ENCODE measurements at places on chromosomes 1 and 21. TPM values are rescaled to one million over a fixed set of nuclear protein-coding genes. Genes with fewer than 3 reads are reported as not detected.

GRCh38 chr1:47184822-47185677 is 4.8 kb downstream of the PDZK1IP1 start:
- H3K36me3 ChIP-seq = no peaks in the 10 kb centered on the region
- H3K4me1 ChIP-seq = no peaks in the 10 kb centered on the region
- DNase-seq = no peak
- H3K27ac ChIP-seq = no peak overlapping the region
- H3K27me3 ChIP-seq = peaks cover 7% of the 10 kb centered on the region
- no peak overlapping the region for H3K4me3 ChIP-seq

- H3K36me3 ChIP-seq = no peaks in the 10 kb centered on the region
- H3K27ac ChIP-seq = no peak overlapping the region
- no peaks in the 10 kb centered on the region for H3K27me3 ChIP-seq
- no peak overlapping the region for H3K4me3 ChIP-seq
- DNase-seq = no peak
These were observed 213.8 kb downstream of the PLA2G4A start for GRCh38 chr1:187042538-187042937.

DNA sequence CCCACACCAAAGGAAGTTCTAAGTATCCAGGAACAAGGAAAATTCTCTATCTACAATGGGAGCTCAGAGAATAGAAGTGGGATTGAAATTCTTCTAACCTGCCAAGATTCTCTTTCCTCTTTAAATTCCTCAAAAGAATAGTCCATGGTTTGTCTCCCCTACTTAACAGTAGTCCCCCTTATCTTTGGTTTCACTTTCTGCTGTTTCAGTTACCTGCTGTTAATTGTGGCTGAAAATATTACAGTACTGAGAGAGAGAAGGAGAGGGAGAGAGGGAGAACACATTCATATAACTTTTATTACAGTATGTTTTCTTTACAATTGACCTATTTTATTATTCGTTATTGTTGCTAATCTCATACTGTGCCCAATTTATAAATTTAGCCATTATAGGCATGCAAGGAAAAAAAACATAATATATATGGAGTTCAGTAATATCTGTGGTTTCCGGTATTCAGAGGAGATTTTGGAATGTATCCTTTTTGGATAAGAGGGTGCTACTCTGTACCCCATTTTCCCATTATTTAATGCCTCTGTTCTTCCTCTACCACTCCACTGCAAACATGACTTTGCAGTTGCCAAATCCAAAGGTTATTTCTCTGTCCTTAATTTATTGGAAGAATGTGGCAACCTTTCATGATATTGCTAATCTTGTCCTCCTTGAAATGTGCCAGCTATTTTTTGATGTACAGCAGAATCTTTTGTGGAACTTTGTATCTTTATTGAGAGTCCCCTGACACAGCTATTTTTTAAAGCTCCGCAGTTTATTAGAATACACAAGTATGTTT is 68.0 kb downstream of the USP25 start:
- DNase-seq = no peak
- no peak overlapping the region for H3K27ac ChIP-seq
- H3K36me3 ChIP-seq = no peaks in the 10 kb centered on the region
- H3K27me3 ChIP-seq = no peaks in the 10 kb centered on the region

DNA sequence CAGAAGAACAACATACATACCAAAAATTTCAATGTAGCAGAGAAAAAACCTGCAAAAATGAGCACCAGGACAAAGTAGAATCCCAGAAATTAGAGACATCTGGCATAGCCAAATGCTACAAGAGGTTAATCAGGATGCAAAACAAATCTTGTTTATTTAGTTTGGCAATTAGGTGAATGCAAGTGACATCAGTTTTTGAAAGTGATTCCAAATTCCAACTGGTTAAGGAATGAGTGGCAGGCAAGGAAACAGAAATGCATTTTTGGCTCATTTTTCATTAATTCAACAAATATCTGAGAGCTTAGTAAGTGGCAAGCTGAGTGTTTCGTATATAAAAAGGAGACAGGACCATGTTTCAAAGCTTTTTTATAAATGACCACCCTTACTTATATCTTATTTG is 21.3 kb downstream of the SCAF4 start:
- peaks cover 2% of the 10 kb centered on the region for H3K4me1 ChIP-seq
- no peak overlapping the region for H3K4me3 ChIP-seq
- DNase-seq = no peak
- no peaks in the 10 kb centered on the region for H3K27me3 ChIP-seq

GRCh38 chr1:28322194-28322593 is 6.6 kb upstream of the MED18 start:
- no peaks in the 10 kb centered on the region for H3K27me3 ChIP-seq
- no peaks in the 10 kb centered on the region for H3K36me3 ChIP-seq
- no peak overlapping the region for H3K4me3 ChIP-seq
- DNase-seq = no peak
- H3K27ac ChIP-seq = no peak overlapping the region

DNA sequence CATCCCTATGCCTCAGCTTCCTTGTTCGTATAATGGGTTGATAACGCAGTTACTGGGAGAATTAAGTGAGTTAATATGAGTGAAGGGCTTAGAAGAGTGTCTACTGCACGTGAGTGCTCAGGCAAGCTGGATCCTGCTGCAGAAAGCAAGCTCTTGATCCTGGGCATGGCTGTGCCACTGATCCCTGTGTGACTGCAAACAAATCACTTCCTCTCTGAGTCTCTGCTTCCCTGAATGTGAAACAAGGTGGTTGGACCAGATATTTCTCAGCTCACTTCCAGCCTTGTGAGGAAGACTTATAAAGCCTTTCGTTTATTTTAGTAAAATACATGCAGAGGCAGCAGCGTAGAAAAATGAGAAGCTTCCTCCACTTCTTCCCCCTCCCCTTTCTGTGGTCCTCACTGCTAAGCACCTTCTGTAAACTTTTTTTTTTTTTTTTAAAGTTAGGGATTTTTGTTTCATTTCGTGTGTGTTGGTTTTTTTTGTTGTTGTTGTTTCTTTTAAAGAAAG is 13.8 kb downstream of the PSEN2 start:
- H3K27ac ChIP-seq = no peak overlapping the region
- H3K4me3 ChIP-seq = no peak overlapping the region
- H3K27me3 ChIP-seq = no peaks in the 10 kb centered on the region
- DNase-seq = no peak
- H3K4me1 ChIP-seq = no peaks in the 10 kb centered on the region
- peaks cover 2% of the 10 kb centered on the region for H3K36me3 ChIP-seq

DNA sequence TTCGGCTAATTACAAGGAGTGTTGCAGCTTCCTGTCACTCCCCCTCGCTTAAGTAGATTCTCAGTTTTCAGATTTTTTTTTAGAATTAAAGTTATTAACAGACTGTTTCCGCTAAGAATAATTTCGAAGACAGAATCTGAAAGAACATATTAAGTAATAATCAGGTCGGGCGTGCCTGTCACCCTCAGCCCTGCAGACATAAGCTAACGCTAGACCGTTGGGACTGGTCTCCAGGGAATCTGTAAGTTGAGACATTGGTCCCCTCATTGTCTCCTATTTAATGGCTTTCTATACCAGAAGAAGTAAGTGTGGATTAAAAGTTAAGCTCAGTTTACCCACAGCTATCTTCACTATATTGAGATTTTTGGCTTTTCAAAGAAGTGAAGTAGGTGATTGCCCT is 14.5 kb downstream of the NMNAT1 start:
- no peak overlapping the region for H3K27ac ChIP-seq
- peaks cover 9% of the 10 kb centered on the region for H3K4me1 ChIP-seq
- H3K36me3 ChIP-seq = no peaks in the 10 kb centered on the region

- H3K4me1 ChIP-seq = peaks cover 7% of the 10 kb centered on the region
- no peak overlapping the region for H3K27ac ChIP-seq
- no peaks in the 10 kb centered on the region for H3K36me3 ChIP-seq
- no peak overlapping the region for H3K4me3 ChIP-seq
These were observed 5.2 kb downstream of the IFI6 start for GRCh38 chr1:27666791-27667254.

DNA sequence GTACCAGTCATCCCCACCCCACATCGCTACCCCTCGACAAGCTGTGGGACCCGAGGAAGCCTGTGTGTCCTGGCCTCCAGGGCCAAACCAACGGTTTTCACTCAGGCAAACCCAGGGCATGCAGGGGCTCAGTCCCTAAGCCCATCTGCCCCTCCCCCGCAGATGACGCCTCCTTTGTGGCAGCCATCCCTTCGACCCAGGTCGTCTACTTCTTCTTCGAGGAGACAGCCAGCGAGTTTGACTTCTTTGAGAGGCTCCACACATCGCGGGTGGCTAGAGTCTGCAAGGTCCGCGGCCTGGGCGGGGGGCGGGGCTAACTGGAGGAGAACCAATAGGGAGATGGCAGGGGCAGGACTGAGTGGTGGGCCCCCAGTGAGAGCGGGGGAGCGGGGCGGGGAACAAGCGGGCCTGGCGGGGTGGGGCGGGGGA is 7.4 kb downstream of the SEMA4A start:
- peak; percentile 81 for DNase-seq
- no peaks in the 10 kb centered on the region for H3K27me3 ChIP-seq
- H3K4me3 ChIP-seq = peak overlapping the region; percentile 68
- H3K27ac ChIP-seq = no peak overlapping the region
- H3K4me1 ChIP-seq = peaks cover 3% of the 10 kb centered on the region

- H3K4me3 ChIP-seq = no peak overlapping the region
- H3K4me1 ChIP-seq = no peaks in the 10 kb centered on the region
- DNase-seq = no peak
- H3K27ac ChIP-seq = no peak overlapping the region
- H3K27me3 ChIP-seq = no peaks in the 10 kb centered on the region
These were observed 256.2 kb upstream of the OLFM3 start for GRCh38 chr1:102252731-102253505.

- H3K4me1 ChIP-seq = peaks cover 39% of the 10 kb centered on the region
- H3K27me3 ChIP-seq = no peaks in the 10 kb centered on the region
- H3K4me3 ChIP-seq = peak overlapping the region; percentile 52
- DNase-seq = no peak
- peak overlapping the region; percentile 56 for H3K27ac ChIP-seq
These were observed 77.0 kb downstream of the MORN1 start for GRCh38 chr1:2314273-2314802.

GRCh38 chr21:23960769-23961168 is 1646.5 kb downstream of the MRPL39 start:
- no peak overlapping the region for H3K27ac ChIP-seq
- H3K4me3 ChIP-seq = no peak overlapping the region
- DNase-seq = no peak
- no peaks in the 10 kb centered on the region for H3K4me1 ChIP-seq
- no peaks in the 10 kb centered on the region for H3K27me3 ChIP-seq

GRCh38 chr1:193418745-193419058 is 232.3 kb upstream of the B3GALT2 start:
- no peak overlapping the region for H3K4me3 ChIP-seq
- H3K27me3 ChIP-seq = no peaks in the 10 kb centered on the region
- no peak overlapping the region for H3K27ac ChIP-seq

DNA sequence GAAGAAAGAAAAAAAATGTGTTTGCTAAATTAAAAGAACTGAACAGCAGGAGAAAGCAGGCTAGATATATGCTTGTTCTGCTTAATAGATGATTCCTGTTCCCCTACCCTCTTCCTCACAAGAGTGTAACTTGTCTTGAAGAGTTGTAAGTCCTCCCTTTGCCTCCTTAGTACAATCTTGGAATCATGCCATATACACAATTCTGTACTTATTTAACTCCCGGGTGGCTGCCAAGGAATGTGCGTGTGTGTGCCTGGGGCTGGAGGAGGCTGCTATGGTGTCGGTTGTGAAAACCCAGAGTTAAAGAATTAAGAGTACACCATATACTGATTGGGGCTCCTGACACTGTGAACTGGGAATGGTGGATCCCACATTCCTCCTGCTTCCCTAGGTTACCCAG is 194.2 kb downstream of the SIPA1L2 start:
- no peaks in the 10 kb centered on the region for H3K27me3 ChIP-seq
- no peak overlapping the region for H3K27ac ChIP-seq
- DNase-seq = no peak
- H3K36me3 ChIP-seq = no peaks in the 10 kb centered on the region
- no peak overlapping the region for H3K4me3 ChIP-seq
- H3K4me1 ChIP-seq = peaks cover 6% of the 10 kb centered on the region

GRCh38 chr1:29096231-29096886 is 27.3 kb downstream of the TMEM200B start:
- H3K27me3 ChIP-seq = no peaks in the 10 kb centered on the region
- no peak overlapping the region for H3K4me3 ChIP-seq
- no peak for DNase-seq
- peaks cover 3% of the 10 kb centered on the region for H3K4me1 ChIP-seq
- H3K27ac ChIP-seq = no peak overlapping the region

GRCh38 chr1:182764029-182764727 is 25.4 kb upstream of the NPL start:
- no peaks in the 10 kb centered on the region for H3K27me3 ChIP-seq
- no peak overlapping the region for H3K27ac ChIP-seq
- no peaks in the 10 kb centered on the region for H3K4me1 ChIP-seq
- no peak overlapping the region for H3K4me3 ChIP-seq
- DNase-seq = no peak

DNA sequence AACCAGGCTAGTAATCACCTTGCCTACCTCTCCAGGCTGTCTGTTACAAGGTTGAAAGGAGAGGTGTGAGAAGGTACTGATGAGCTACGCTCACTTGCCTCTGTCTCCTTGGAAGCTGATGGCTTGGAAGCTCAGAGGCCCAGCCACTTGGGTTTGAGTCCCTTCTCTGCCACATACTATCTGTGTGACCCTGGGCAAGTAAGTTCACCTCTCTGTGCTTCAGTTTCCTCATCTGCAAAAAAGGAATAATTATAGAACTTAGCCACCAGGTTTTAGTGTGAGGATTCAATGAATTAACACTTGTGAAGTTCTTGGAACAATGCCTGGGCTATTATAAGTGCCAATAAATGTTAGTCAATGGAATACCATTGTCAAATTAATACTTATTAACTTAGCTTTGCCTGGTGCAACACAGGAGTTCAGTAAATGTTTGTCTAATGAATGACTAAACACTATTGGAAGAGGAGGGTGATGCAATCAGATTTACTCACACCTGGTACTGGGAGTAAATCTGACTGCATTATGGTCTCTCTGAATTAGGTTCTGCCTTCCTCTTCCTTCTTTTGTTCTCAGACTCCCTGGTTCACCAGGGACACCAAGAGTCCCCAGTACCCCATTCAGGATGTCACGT is 55.5 kb downstream of the TRABD2B start:
- H3K4me1 ChIP-seq = no peaks in the 10 kb centered on the region
- H3K27me3 ChIP-seq = no peaks in the 10 kb centered on the region

DNA sequence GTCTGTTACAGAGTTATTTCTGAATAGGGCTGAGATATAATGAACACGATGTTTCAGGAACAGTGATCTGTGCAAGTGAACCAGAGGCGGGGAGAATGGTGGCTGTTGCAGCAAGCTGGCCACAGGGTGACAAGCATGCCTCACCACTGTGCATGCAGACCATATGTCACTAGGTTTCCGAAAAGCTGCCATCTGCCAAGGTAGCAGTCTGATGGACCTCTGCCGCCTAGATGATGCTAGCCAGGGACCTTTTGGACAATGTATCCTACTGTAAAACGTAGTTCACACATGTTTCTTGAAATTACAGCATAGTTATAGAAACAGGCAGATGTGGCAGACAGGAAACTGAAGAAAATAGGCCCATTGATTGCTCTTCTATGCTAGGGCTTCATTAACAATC is 204.2 kb upstream of the RRP15 start:
- H3K27ac ChIP-seq = no peak overlapping the region
- H3K4me1 ChIP-seq = peaks cover 4% of the 10 kb centered on the region
- H3K4me3 ChIP-seq = no peak overlapping the region
- H3K36me3 ChIP-seq = no peaks in the 10 kb centered on the region

GRCh38 chr1:25780318-25781129 is 19.5 kb upstream of the SELENON start:
- H3K27ac ChIP-seq = no peak overlapping the region
- H3K4me1 ChIP-seq = peaks cover 24% of the 10 kb centered on the region
- no peaks in the 10 kb centered on the region for H3K27me3 ChIP-seq
- peak overlapping the region; percentile 26 for H3K4me3 ChIP-seq
- DNase-seq = no peak
- no peaks in the 10 kb centered on the region for H3K36me3 ChIP-seq

Gene GPR52
- total RNA-seq = 0.63 TPM

Gene YTHDF2
- total RNA-seq = 159 TPM

Gene FLG
- total RNA-seq = not detected

Gene GPR37L1
- total RNA-seq = 0.13 TPM

Gene CDK11A
- 45.6 TPM for total RNA-seq

Gene CCDC190
- total RNA-seq = not detected

Gene KCNT2
- 9.3 TPM for total RNA-seq

Data from H1 (cell line).